Left ventricle myocardium inferior (tissue), 1 donor: ENCODE measurements at places on chromosomes 3 and 15. TPM values are rescaled to one million over a fixed set of nuclear protein-coding genes. Genes with fewer than 3 reads are reported as not detected.

CLDN11 gene
- 4.3 TPM for total RNA-seq

LRRC49 gene
- total RNA-seq = 86.6 TPM

AADACL2 gene
- total RNA-seq = not detected

PIF1 gene
- total RNA-seq = 0.41 TPM

GOLGA6L7 gene
- not detected for total RNA-seq

FILIP1L gene
- total RNA-seq = 84.9 TPM

CFAP92 gene
- total RNA-seq = 0.25 TPM

LAMB2 gene
- total RNA-seq = 772 TPM

TUSC7 gene
- total RNA-seq = not detected
